ENCODE measurements at places on chromosomes 1 and 21.

DNA sequence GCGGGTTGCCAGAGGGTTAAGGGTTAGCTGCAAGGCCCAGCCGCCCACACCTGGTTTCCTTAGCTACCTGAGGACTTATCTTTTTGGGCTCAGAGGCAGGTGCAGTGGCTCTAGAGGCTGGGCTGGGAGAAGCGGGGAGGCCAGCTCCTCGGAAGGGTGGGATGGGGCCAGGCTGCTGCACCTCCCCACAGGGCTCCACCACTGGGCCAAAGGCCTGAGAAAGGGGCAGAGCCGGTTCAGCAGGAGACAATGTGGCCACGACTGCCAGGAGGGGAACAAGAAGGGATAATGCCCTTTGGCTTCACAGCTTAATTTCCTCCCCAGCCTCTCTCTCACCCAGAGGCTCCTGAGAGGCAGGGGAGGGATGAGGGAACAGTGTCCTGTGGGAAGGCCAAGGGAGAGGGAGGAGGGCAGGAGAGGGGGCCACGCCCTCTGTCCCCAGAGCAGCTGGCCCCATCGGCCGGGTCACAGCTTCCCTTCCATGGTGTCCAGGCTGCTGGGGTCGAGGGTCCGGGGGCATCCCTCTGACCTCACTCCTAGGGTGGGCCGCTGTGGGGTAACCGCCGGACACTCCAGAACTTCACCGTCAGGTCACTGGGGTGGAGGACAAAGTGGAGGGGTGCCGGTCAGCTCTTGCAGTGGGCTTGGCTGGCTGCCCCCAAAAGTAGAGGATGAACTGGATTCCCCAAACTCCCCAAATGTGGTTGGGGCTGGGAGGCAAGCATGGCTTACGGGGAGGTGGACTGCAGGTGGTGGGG lies 50.4 kb downstream of the KIF21B start:
- no peak for DNase-seq

GRCh38 chr1:187110351-187110750 lies 281.6 kb downstream of the PLA2G4A start:
- DNase-seq = no peak

- peak; percentile 88 for DNase-seq
These were observed 22.8 kb downstream of the DHRS3 start for GRCh38 chr1:12594966-12595756.

- no peak for DNase-seq
These were observed 227.2 kb downstream of the OLFM3 start for GRCh38 chr1:101769520-101769919.

DNA sequence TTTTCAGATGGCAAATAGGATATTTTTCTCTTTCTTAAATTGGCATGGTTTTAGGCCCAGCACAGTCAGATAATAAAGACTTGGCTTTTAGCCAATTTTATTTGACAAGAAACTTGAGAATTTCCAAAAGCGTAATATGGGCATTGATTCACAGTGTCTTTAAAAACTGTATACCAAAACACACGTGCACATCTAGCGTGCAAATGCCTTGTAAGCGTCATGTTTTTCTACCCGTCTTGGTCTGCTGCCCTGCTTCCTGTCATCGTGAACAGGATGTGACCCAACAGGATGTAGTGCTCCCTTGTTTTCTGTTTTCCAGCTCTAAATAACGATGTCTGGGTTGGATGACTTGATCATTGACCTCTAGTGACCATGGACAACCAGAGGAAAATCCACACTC lies 24.7 kb upstream of the SLC44A3 start:
- peak; percentile 24 for DNase-seq

- DNase-seq = no peak
These were observed 156.6 kb downstream of the TRABD2B start for GRCh38 chr1:47840393-47841190.

GRCh38 chr1:30313584-30313983 lies 409.8 kb downstream of the MATN1 start:
- no peak for DNase-seq

- DNase-seq = no peak
These were observed 161.0 kb downstream of the ZNF326 start for GRCh38 chr1:90155721-90156487.

GRCh38 chr1:51906306-51907078 lies 28.0 kb upstream of the NRDC start:
- no peak for DNase-seq

DNA sequence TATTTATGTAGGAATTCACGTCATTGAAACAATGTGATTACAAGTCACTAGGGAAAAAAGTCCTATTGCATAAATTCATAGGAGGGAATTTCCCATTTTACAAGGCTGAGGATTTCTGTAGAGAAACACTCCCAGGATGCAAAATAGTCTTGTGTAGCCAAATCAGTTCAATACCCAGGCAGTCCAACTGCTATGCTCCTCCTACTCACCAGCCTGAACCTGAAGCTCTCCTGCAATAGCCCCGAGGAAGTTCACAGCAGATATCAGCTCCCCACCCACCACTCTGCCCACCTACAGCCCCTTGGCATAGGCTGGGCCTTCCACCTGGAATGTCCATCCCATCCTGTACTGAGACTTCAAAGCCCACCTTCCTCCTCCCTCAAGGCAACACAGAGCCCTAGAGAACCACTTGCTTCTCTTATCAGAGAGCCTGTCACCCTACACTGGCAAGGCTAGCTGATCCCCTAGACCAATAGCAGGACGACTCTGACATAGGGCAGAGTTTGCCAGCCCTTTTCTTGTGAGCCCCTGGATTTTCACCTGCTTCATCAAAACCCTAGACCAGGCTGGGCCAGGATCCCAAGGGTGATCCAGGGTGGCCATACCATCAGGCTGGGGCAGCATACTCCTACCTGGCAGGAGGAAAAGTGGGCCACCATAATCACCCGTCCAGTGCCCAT lies 1.5 kb downstream of the LSS start:
- peak; percentile 39 for DNase-seq

GRCh38 chr1:218874313-218874712 lies 299.4 kb upstream of the LYPLAL1 start:
- peak; percentile 83 for DNase-seq

- DNase-seq = peak; percentile 44
These were observed 63.6 kb upstream of the ERRFI1 start for GRCh38 chr1:8089535-8090228.

- DNase-seq = no peak
These were observed 105.9 kb downstream of the RGL1 start for GRCh38 chr1:183910845-183911244.

- DNase-seq = no peak
These were observed 70.7 kb upstream of the ZNF644 start for GRCh38 chr1:91092503-91092902.

DNA sequence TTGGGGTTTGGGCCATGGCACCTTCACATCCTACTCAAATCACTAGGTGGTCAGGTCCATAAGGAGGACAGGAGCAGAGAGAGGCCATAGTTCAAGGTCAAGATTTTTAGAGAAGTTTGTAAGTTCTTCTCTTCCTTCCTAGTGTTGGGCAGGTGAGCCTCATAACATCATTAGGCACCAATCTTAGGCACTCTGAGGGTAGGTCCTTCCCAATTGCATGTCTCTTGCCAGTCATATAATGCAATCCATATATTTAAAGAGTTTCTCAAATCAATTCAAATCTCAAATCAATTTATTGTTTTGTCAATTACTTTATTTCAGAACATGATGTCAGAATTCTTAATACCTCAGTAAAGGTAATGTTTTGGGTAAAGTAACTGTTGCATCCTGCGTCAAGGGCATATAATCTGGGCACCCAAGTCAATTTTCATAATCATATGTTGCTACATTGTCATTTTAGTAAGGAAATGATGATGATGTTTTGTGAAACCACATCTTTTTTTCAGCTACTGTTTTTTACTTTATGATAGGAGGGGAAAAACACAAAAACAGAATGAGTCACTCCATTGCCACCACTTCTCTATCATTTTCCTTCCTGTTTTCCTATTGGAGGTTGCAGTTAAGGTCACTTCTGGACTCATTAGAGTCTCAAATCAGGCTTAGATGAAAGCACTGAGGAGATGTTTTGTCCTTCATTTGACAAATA lies 122.7 kb downstream of the UCHL5 start:
- peak; percentile 95 for DNase-seq
